Activated naive CD4-positive, alpha-beta T cell treated with anti-CD3 and anti-CD28 coated beads for 36 hours (primary cell): ENCODE measurements at places on chromosomes 7 and 10. TPM values are rescaled to one million over a fixed set of nuclear protein-coding genes. Genes with fewer than 3 reads are reported as not detected.

DNA sequence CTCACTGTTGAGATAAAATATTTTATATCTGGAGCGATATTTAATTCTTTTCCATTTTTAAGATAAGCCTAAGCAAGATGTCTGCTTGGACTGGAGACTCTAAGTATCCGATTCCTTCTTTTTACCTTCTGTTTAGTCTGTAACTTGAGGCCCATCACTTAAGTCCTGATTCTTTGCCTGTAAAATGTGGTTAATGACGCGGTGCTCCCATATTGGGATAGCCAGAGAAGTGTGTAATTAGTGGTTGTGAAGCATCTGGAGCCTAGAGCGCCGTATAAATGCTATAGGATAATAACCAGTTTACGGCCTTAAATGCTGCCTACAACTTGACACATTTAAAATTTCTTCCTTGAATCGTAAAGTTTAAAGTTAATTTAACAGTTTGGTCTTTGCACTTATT is 132.9 kb downstream of the CHN2 start:
- no peak overlapping the region for H3K27ac ChIP-seq
- H3K36me3 ChIP-seq, result no peaks in the 10 kb centered on the region
- H3K4me3 ChIP-seq, result no peak overlapping the region
- H3K4me1 ChIP-seq, result peaks cover 9% of the 10 kb centered on the region
- no peak for DNase-seq
- H3K27me3 ChIP-seq, result peaks cover 11% of the 10 kb centered on the region

- peaks cover 28% of the 10 kb centered on the region for H3K27me3 ChIP-seq
- H3K27ac ChIP-seq, result no peak overlapping the region
- DNase-seq, result no peak
- no peaks in the 10 kb centered on the region for H3K4me1 ChIP-seq
- H3K36me3 ChIP-seq, result no peaks in the 10 kb centered on the region
- no peak overlapping the region for H3K4me3 ChIP-seq
Observed at GRCh38 chr10:94428766-94429707, 26.7 kb downstream of the TBC1D12 start.

GRCh38 chr10:107487284-107487683 is 322.8 kb upstream of the SORCS1 start:
- no peaks in the 10 kb centered on the region for H3K4me1 ChIP-seq
- H3K36me3 ChIP-seq, result no peaks in the 10 kb centered on the region
- no peak for DNase-seq
- no peak overlapping the region for H3K4me3 ChIP-seq
- H3K27me3 ChIP-seq, result no peaks in the 10 kb centered on the region

- H3K36me3 ChIP-seq, result peaks cover 4% of the 10 kb centered on the region
- peak overlapping the region; percentile 84 for H3K27ac ChIP-seq
- H3K27me3 ChIP-seq, result peaks cover 55% of the 10 kb centered on the region
- H3K4me3 ChIP-seq, result peak overlapping the region; percentile 93
Observed at GRCh38 chr10:112951359-112952281, 1.6 kb downstream of the TCF7L2 start.

DNA sequence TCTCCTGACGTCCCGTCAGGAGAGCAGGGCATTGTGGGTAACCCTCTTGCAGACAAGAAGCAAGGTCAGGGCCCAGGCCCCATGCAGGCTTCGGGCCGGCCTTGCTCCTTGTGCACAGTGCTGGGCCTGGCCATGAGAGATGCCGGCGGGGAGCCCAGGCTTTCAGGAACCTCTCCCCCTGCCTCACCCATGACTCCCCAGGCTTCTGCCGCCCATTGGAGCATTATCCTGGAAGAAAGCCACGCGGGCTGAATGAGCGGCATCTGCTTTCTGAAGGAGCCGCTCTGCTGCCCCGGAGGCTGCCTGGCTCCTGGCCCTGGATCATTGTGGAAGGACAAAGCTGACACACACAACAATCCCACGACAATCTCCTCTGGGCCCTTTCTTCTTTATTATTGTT is 233.5 kb downstream of the TCF7L2 start:
- no peak for DNase-seq
- H3K4me1 ChIP-seq, result no peaks in the 10 kb centered on the region
- no peaks in the 10 kb centered on the region for H3K27me3 ChIP-seq
- H3K36me3 ChIP-seq, result no peaks in the 10 kb centered on the region
- no peak overlapping the region for H3K4me3 ChIP-seq

Gene ADAM22
- total RNA-seq, result 1.2 TPM

Gene WNT8B
- total RNA-seq, result 0.96 TPM

Gene LSM5
- total RNA-seq, result 141 TPM
